ENCODE measurements at places on chromosomes 3 and 15.
A peak's percentile ranks its signal among the peaks of the same experiment; 100 is the strongest.

GRCh38 chr3:73509816-73510215 lies 114.9 kb downstream of the PDZRN3 start:
- no peak for DNase-seq

- no peak for DNase-seq
These were observed 185.2 kb downstream of the ANXA2 start for GRCh38 chr15:60212536-60212935.

DNA sequence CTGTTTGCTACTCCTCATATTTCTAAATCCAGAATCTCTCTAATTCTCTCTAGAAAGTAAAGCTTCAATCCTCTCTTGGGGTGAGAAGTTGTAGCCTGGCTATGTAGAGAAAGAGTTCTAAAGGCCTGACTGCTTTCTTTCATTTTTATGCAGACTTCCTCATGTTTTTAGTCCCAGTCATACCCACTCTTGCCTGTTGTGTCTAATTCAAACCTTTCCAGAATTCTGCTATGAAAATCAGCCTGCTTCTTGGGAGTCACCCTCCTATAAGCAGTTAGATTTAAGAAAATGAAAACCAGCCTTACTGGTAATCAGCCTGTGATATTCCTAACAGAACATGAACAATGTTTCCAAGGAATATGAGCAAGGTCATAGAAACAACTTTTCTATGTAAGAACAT lies 14.8 kb upstream of the ZNF639 start:
- DNase-seq: no peak

- DNase-seq: no peak
These were observed 5.7 kb downstream of the SH3BP5 start for GRCh38 chr3:15326673-15327072.

GRCh38 chr3:101633186-101633585 lies 43.7 kb downstream of the ZBTB11 start:
- no peak for DNase-seq

GRCh38 chr3:69288161-69288895 lies 97.6 kb downstream of the FRMD4B start:
- no peak for DNase-seq

DNA sequence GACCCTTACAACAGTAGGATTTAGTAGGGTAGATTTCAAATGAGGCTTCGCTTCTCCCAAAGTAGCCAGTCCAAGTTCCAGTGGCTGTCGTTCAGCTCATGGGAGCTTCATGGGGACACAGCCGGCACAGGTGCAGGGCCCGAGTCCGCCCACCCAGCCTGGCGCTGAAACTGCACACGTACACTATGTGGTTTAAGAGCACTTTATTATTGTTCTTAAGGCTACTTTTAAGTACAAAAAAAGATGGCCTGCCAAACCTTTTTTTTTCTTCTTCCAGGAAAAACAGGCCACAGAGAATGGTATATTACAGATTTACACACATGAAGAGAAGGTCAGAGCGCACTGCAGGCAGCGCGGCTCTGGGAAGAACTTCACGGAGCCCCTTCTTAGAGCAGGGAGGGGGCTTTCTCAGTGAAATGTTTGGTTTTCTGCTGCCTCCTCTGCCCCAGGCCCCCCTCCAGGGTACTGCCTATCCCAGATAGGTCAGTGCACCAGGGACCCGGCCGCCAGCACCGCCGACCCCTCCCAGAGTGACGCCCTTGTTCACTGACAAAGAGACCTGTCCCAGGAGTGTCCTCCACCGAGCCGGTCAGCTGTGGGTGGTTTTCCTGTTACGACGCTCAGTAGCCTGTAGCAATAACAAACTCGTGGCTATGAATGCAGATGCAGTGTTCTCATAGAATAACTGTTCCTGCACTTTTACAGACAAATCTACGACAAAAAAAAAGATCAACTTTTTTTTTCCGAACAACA lies 87.7 kb downstream of the VGLL4 start:
- no peak for DNase-seq

DNA sequence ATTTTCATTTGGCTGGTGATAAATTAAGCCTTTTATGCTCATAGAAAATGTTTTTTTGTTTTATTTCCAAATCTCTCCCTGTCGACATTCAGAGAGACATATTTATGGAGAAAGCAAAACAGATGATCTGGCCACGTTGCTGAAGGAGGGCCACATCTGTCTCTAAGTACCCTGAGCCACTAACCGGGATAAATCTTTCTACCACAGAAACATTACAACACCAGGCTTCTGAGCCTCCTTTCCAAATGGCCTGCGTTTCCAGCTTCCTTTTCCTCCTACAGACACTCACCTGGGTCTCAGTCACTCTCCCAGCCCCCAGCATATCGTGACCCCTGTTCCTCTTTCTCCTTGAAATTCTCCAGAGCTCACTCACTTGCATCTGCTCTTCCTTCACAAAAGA lies 161.0 kb downstream of the ARRDC4 start:
- no peak for DNase-seq

DNA sequence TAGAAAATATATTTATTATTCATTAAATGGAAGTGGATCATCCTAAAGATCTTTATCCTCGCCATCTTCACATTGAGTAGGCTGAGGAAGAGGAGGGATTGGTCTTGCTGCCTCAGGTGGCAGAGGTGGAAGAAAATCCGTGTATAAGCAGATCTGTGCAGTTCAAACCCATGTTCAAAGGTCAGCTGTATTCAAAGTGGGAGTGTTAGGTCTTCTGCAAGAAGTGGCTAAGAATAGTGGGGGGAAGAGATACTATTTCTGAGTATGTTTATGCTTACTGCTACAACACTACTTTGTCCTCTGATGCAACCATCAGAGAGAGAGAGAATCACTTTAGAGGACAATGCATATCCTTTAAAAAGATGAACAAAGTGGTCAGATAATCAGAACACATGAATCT lies 39.5 kb downstream of the YEATS2 start:
- no peak for DNase-seq

DNA sequence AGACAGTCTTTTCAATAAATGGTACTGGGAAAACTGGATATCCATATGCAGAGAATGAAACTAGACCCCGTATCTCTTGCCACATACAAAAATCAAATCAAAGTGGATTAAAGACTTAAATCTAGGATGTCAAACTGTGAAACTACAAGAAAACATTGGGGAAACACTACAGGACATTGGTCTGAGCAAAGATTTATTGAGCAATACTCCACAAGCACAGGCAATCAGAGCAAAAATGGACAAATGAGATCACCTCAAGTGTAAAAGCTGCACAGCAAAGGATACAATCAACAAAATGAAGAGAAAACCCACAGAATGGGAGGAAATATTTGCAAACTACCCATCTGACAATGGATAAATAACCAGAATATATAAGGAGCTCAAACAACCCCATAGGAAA lies 38.4 kb upstream of the MBNL1 start:
- DNase-seq: no peak

DNA sequence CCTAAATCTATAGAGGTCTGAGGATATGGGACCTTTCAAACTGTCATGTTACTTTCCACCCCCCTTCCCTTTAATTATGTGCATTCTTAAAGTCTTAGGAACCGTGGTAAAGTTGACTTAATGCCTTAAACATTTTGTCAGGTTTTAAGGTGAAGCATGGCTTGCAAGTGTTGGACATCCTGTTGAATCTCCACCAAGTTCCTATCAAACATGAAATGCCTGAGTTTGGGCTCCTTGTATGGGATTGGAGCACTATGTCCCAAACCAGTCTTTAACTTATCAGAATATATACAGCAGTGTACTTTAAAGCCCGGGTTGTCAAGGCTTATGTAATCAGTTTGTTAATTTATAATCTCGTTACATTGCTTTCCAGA lies 1.1 kb downstream of the SNRK start:
- DNase-seq: no peak

- DNase-seq: no peak
These were observed 35.7 kb upstream of the ACTL6A start for GRCh38 chr3:179526989-179527391.

- no peak for DNase-seq
These were observed 94.8 kb downstream of the ABHD5 start for GRCh38 chr3:43785551-43785950.

DNA sequence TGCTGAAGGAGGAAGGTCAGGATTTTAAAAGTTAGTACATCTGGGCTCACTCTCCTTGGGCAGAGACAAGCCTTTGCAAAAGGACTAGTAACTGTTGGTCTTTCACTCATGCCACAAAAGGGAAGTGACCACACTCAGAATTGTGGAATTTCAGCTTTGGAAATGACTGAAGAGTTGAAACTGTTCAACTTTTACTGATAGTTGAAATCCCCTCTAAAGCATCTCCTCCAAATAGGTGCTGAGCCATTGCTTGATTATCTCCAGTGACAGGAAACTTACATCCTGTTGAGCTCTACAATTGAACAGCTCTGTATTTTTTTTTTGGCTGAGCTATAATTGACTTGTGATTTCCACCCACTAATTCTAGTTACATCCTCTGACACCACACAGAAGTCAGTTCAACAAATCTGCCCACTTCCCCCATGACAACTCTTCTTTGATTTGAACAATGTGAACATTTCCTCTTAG lies 254.8 kb upstream of the TPRG1 start:
- no peak for DNase-seq

- no peak for DNase-seq
These were observed 17.9 kb downstream of the PSTPIP1 start for GRCh38 chr15:77012868-77013267.

GRCh38 chr3:84727616-84728015 lies 231.2 kb upstream of the CADM2 start:
- no peak for DNase-seq

GRCh38 chr15:57364282-57365007 lies 11.9 kb upstream of the CGNL1 start:
- no peak for DNase-seq

- DNase-seq: no peak
These were observed 53.2 kb upstream of the FSTL1 start for GRCh38 chr3:120503727-120504616.

- no peak for DNase-seq
These were observed 91.5 kb upstream of the RBMS3 start for GRCh38 chr3:29189328-29189727.

GRCh38 chr15:68704496-68705021 lies 116.1 kb downstream of the ANP32A start:
- DNase-seq: no peak

DNA sequence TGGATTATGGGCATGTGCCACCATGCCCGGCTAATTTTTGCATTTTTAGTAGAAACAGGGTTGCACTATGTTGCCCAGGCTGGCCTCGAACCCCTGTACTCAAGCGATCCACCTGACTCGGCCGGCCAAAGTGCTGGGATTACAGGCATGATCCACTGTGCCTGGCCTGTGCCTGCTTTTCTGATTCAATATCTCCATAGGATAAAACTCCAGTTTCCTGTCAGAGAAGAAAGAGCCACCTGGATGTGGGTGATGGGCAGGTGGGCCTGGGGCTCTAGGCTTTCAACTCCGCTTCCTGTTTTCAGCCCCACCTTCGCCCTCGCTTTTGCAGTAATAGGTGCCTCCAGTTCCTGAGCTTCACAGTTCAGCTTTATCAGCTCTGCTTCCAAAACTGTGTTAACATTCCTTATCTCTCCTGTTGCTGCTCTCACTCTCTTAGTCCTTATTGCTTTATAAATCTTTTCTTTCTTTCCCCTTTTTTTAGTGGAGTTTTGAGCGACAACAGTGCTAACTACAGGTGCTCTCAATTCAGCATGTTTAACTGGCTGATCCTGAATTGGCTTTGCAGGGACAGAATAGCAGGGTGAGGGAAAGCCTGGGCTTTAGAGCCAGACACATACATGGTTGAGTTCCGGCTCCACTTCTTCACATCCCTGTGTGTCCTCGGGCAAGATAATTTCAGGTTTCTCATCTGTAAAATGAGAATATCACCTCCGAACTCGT lies 21.1 kb upstream of the PDE8A start:
- no peak for DNase-seq

DNA sequence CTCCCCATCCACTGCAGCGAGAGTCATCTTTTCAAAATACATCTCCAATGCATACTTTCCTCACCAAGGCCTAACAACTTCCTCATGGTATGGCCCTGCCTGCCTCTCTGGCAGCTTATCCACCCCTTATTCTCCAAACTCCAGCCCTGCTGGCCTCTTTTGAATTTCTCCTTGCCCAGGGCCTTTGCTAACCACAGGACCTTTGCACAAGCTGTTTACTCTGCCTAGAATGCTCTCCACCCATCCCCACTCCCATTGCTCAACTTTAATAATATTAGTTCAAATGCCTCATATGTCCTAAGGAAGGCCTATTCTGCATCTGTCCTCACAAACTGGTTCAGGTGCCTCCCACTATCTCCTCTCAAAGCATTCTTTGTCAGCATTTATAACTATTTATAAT lies 230.7 kb downstream of the CADPS start:
- no peak for DNase-seq

DNA sequence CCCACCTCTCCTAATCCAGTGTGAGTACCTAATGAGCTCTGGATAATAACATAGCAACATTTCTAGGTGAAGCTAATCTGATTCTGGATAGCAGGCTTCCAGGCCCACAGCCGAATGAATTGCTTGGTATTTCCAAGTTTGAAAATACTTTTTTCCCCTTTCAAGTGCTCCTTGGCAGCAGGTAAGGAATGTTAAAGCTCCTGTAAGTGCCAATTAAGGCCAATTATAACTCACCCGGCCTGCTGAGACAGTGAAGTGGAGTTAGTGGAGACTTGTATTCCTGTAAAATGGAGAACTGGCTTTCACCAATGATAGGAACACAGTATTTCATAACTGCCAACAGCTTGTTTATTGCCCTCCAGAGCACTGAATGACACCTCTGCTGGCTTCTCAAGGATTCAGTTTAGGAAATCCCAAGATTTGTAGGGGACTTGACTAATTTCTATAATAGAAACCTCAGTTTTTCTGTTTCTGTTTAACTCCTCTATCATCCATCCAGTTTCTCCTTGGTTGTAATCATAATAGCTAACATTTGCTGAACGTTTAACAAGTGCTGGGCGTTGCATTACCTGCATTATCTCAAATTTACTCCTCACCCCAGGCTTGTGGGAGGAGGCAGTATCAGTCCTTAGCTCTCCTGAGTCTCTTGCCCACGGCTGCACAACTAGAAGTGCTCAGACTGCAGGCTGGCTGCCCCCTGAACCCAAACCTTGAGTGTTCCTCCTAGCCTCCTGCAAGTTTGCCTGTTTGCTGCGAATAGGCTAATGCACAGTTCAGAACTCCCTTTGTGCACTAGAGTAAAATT lies 52.7 kb upstream of the SCAANT1 start:
- peak; percentile 93 for DNase-seq
